Effector CD8-positive, alpha-beta T cell (primary cell): ENCODE measurements at places on chromosomes 11 and 22.

GRCh38 chr11:67662142-67662834 is 11.8 kb upstream of the ACY3 start:
- no peak for DNase-seq

DNA sequence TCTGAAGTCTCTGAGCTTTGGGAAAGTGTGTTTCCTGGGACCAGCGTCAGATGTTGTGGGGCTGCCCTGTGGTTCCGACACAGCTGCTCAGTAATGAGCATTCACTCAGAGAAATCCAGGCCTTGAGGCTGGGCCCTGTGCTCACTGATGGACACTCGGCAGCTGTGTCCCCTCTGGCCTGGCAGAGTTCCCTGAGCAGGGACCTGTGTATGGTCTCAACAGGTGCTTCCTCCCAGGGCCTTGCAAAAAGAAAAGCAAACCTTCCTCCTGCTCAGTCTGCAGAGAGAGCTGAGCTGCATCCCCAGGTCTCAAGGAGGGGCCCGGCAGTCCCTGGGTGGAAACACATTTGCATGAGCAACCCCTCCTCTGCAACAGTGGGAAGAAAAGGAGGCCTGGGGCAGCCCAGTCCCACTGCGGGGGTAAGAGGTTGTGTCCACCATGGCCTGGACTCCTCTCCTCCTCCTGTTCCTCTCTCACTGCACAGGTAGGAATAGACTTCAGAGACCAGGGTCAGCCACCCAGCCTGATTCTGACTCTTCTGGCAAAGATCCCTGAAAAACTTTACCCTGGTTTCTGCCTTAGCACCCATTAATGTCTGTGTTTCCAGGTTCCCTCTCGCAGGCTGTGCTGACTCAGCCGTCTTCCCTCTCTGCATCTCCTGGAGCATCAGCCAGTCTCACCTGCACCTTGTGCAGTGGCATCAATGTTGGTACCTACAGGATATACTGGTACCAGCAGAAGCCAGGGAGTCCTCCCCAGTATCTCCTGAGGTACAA is 131.2 kb downstream of the VPREB1 start:
- DNase-seq: no peak

DNA sequence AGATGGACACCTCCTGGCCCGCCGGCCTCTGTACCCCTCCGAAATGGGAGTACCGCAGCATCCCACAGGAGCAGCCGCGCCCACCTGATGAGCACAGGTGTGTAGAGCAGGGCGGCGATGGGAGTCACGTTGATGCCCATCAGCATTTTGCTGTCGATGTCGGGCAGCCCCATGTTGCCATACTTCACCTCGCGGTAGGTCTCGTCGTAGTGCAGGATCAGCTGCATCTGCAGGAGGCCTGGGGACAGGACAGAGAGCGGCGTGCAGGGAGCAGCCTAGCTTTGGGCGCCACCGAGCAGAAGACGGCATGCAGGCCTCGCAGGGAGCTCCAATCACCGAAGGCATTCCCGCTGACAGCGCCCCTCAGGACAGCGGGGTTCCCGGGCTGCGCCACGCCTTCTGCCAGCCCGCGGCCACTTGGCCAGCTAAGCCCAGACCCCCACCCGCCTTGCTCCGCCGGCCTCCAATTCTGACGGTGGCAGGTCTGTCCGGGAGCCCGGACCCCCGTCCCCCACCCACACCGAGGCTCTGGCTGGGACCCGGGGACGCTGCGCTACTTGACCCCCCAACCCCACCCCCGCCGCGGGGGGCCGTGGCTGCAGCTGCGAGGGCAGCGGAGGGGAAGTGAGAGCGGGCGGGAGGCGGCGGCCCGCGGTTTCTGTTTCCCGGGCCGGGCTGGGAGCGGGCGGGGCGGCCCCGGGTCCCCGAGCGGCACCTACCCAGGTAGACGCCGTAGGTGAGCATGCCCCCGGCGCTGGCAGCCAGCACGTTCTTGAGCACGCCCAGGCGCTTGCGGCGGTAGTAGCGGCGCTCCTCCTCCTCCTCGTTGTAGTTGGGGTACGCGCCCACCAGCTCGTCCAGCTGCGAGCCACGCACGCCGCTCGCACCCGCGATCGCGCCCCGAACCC is 705 bp downstream of the UNC93B1 start:
- DNase-seq: peak; percentile 37

GRCh38 chr11:3946455-3947017 is 91.1 kb downstream of the STIM1 start:
- DNase-seq: no peak

- DNase-seq: no peak
Measured at GRCh38 chr11:22465620-22466019, 127.4 kb downstream of the SLC17A6 start.

- DNase-seq: no peak
Measured at GRCh38 chr22:22376352-22376706, 131.7 kb downstream of the VPREB1 start.

GRCh38 chr11:60924906-60925853 is 920 bp downstream of the TMEM132A start:
- DNase-seq: no peak

GRCh38 chr11:105000167-105000566 is 22.8 kb downstream of the CASP5 start:
- no peak for DNase-seq

DNA sequence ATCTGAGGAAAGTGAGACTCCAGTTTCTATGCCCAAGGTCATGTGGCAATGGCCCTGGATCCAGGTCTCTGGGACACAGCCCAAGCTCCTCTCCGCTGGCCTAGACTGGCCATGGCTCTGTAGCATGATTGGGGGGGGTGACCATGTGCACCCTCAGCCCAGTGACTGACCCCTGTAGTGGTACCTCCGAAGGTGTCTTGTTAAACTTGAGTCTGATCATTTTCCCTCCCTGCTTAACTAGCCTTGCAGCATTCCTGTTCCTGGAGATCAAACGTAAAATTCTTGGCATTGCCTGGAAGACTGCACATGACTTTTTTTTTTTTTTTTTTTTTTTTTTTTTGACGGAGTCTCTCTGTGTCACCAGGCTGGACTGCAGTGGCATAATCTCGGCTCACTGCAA is 1116.0 kb downstream of the TBC1D22A start:
- DNase-seq: no peak

- no peak for DNase-seq
Measured at GRCh38 chr11:44571871-44572270, 6.4 kb downstream of the CD82 start.

- no peak for DNase-seq
Measured at GRCh38 chr11:95924414-95924760, 480 bp upstream of the MTMR2 start.

DNA sequence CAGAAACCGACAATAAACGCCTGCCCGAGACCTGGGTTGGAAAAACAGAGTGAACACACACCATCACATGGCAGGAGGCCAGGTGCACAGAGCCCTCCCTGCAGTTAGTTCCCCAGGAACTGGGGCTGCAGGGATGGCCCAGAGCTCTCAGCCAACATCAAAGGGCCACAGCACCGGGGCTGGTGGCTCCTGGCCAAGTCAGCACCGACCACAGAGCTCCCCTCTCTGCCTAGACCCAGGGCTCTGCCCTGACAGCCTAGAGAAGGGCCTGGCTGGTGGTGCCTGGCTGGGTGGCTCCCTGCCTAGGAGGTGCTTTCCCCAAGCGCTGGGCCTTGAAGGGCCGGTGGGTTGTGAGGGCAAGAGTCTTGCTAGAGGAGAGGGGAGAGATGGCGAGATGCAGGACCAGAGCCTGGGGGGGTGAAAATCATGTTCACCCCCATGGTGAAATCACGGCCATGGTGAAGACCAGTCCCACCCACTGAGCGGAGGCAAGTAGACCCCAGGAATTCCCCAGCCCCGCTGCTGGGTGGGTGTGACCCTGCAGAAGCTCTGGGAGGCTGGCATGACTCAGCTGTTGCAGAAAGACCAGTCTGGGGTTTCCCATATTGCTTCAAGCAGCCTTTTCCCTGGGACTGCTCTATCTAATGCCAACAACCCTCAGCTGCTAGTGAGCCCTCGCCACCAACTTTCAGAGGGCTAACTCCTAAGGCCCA is 7.2 kb upstream of the BID start:
- DNase-seq: peak; percentile 14

- no peak for DNase-seq
Measured at GRCh38 chr11:47111318-47111804, 65.3 kb downstream of the ARFGAP2 start.

DNA sequence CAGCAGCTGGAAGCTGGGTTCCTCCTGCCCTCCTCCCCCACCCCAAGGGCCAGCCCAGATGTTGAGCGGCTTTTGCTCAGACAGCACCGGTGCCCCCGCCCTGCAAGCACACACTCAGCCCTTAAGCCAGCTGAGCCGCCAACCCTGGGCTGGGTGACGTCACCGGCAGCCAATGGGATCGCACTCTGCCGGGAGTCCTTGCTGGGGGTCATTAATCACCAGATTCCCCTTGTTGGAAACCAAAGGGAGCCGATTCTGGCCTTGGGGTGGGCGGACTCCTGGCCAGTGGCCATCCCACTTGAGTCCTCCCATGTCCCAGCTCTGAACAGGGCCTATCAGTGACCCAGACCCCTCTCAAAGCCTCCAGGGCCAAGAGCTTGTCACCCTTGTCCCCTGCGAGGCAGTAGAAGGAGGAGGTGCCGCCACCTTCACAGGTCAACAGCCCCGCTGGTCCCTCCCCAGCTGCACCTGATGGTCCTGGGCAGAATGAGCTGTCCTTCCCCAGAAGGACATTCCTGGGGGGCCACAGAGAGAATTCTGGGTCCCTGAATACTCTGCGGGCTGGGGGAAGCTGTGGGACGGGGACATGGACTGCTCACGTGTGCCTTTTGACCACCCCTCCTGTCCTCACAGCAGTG is 7.4 kb downstream of the DUSP8 start:
- no peak for DNase-seq

GRCh38 chr11:44950031-44950624 is 555 bp downstream of the TP53I11 start:
- DNase-seq: no peak

DNA sequence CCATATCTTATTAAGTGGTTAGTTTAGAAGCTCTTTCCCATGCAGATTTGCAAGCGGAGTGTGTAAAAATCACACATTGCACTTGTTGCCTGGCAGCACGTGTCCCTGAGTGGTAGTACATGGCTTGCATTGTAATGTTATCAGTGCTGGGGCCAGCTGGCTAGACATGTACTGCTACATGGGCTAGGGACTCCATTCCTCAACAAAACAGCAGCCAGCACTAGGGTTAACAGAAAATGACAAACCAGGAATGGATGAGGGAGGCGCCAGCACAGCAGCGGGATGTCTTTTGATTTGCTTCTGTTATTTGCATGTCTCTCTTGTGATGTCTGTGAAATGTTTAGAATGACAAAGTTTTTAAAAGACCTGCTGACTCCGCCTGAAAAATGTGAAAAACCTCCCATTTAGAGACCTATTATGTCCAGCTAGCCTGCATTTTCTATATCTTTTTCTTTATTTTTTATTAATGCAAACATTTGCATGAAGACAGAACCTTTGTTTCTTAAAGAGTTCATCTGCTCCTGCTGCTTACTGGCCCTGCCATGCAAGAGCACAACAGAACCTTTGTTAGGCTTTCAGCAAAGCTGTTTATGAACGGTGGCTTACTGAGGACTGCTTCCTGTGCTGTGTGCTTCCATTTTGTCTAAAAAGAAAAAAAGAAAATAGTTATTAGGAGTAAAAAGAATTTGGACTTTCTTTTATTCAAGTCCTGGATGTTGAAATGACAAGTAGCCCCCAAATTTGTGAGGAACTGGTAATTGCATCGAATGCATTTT is 40.7 kb downstream of the CSTPP1 start:
- DNase-seq: no peak

GRCh38 chr11:102361086-102362031 is 14.3 kb downstream of the BIRC2 start:
- DNase-seq: no peak

DNA sequence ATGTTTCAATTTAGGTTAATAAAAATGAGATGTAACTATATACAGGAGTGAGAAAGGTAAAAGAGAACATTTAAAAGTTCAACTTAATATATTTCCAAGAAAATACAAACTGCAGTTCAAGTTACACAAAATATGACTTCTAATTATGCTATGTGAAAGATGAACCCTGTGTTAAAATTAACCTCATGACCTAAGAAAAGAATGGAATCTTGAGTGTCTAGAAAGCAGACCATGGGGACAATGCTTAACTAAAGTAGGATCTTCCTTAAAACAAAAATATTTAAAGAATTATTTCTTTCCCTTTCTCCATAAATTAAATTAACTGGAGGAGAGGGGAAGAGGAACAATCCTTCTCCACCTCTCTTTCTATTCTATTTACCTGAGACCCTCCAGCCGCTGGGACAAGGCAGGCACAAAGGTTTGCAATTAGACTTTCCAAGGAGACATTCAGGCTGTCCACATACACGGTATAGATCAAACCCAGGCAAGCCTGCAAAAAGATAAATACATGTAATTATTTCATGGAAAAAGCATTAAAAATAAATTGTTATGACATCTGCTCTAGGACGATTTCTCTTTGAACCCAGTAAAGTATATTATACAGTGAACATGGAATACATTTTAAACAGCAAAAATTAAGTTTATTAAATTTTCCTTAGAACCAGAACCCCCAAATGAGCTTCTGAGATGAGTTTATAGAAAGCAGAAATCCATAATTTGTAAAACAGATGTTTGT is 264.5 kb downstream of the SBF2 start:
- DNase-seq: no peak

- no peak for DNase-seq
Measured at GRCh38 chr11:111675891-111676290, 73.6 kb downstream of the SIK2 start.

- no peak for DNase-seq
Measured at GRCh38 chr11:13972043-13972910, 9.8 kb downstream of the SPON1 start.

GRCh38 chr22:36761553-36762240 is 14.2 kb downstream of the IFT27 start:
- DNase-seq: no peak

GRCh38 chr11:67022341-67022933 is 497 bp upstream of the SYT12 start:
- DNase-seq: no peak

GRCh38 chr11:69922015-69922595 is 102.9 kb upstream of the FGF3 start:
- DNase-seq: no peak

DNA sequence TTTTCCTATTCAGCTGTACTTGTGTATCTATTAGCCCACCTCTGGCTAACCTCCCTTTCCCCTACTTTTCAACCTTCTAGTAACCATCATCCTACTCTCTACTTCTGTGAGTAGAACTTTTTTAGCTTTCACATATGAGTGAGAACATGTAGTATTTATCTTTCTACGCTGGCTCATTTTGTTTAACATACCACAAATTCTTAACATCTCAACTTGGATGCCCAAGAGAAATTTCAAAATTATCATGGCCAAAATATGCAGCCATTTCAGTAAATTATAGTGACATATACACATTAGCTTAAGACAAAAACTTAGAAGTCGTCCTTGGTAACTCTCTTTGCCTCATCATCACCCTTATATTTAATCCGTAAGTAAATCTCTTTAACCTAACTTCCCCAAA is 34.7 kb downstream of the LUZP2 start:
- DNase-seq: no peak

GRCh38 chr11:124841201-124841600 is 24.0 kb upstream of the ROBO3 start:
- DNase-seq: no peak

- no peak for DNase-seq
Measured at GRCh38 chr11:116052603-116053547, 548.7 kb upstream of the CADM1 start.

GRCh38 chr22:17787716-17788330 is 13.6 kb upstream of the BID start:
- no peak for DNase-seq
